Natural killer cell (primary cell): ENCODE measurements at places on chromosomes 1 and 21.

- no peak for DNase-seq
These were observed 60.4 kb downstream of the LEPR start for GRCh38 chr1:65480684-65481405.

- DNase-seq: peak; percentile 61
These were observed 755 bp downstream of the SCMH1 start for GRCh38 chr1:41241354-41241748.

GRCh38 chr1:240555524-240555923, 56.4 kb downstream of the GREM2 start:
- DNase-seq: no peak

GRCh38 chr1:29247044-29247443, 10.7 kb downstream of the PTPRU start:
- no peak for DNase-seq

DNA sequence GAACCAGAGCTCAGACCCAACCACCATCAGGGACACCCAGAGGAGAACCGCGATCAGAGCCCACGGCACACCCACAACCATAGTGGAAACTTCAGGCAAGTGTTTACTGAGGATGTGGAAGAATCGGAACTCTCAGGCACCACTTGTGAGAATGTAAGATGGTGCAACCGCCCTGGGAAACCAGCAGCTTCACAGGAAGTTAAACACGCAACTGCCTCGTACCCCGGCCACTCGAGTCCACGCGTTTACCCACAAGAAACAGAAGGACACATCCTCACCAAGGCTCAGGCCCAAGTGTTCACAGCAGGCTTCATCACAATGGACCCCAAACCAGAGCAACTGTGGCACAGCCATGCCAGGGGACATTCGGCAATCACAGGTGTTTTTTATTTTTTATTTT, 51.4 kb upstream of the COL6A2 start:
- no peak for DNase-seq

DNA sequence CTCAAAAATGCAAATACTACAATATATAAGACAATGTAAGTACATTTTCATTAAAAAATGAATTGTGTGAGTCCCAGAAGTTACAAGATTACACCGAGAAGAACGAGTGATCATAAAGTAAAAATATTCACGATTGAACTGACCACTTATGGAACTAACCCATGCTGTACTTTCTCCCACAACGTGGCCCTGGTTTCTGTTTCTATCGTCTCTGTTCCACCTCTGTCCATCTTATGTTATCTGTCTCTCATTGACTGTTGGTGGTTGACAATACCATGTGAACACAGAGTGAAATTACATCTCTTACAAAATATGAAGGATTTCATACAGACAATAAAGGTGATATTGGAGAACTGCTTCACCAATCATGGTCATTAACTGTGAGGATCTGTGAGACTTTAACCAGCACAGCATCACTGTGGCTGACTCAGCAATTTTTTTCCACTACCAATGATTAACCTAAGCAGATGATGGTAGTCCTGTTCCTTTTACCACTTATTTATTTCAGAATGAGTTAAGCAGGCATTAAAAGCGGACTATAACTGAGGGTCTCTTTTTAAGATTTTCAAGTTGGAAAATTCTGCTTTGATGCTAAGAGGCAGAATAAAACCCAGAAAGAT, 165.1 kb downstream of the TGFB2 start:
- no peak for DNase-seq

DNA sequence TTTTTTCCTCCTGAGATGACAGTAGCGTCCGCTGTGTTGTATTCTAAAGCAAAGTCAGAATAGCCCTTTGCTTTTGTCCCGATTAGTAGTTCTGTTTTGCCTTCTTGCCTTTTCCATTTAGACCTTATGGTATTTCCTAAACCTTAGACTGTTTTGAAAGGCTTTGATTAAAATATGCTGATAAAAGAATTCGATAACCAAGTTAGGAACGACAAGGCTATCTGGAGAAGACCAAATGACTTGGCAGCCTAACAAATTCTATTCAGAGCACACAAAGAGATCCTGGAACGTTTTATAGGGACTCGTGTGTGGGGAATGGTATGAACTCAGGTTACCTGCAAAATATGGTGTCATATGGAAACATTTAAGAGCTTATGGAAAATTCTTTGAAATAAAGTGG, 42.9 kb downstream of the NFIA start:
- no peak for DNase-seq

DNA sequence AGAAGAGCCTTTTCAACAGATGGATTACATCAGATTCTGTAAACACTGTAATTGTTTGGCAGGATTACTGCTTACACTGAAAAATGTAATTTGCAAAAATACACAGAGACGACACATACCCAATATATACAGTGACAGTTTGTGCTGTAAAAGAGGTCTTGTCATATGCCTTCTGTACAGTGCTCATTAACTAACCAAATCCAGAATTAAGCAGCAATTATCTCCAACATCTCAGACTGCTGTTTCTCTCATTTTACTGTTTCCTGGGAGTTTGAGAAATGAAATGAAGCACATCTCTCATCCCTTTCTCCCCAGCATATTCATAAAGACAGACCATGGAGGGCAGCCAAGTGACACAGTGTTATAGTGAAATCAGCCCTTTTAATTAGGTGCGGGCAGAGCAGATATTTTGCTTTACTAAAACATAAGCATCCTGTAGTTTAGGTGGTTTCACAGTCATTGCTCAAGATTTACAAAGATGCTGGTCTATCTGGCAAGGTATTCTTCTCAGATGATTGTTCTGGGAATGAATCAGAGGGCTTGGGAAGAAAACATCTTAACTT, 618.4 kb upstream of the USP24 start:
- DNase-seq: no peak

- peak; percentile 12 for DNase-seq
These were observed 46.4 kb downstream of the MRPL39 start for GRCh38 chr21:25560891-25561290.

DNA sequence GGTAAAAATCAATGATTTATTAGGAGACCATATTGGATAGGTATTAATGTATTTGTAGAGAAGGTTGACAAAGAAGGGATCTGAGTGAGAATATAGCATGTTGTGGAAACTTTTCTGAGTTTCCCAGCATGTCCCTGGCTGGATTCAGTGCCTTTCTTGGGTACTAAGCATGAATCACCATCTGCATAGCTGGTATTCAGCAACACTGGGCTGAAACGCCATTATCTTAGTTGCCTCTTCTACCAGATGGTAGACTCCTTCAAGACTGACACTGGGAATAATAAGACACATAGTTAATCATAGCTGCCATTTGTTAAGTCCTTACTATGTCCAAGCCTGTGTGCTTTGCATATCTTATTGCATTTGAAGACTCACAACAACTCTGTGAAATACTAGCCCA, 45.5 kb downstream of the ATP5PF start:
- no peak for DNase-seq

DNA sequence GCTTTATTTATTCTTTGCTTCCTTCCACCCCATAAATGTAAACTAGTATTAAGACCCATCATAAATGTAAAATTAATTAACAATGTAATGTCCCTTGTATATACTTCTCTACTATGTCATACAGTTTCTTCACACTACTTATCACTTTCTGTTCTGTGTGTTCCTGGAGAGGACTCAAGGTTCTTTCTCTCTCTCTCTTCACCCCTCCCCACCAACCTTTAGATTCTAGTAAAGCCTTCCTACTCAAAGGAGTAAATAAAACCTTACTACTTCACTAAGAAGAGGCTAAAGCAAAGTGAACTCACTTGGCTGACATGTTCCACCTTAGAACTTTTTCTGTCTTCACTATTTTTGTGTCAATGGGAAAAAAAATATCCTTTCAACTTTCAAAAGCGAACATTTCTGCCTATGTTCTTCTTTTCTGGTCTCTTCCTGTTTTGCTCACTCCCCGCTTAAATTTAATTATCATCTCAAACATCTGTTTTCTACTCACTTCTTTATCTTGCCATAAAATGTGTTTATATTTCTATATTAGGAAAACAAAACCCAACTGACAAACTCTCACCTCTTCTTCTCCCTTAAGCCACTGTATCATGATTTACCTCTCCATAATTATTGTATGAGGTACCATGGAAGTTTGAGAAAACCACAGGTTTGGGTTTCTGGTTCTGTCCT, 260.3 kb downstream of the DPYD start:
- DNase-seq: no peak

- no peak for DNase-seq
These were observed 64.0 kb downstream of the RGS7 start for GRCh38 chr1:241292973-241293372.

DNA sequence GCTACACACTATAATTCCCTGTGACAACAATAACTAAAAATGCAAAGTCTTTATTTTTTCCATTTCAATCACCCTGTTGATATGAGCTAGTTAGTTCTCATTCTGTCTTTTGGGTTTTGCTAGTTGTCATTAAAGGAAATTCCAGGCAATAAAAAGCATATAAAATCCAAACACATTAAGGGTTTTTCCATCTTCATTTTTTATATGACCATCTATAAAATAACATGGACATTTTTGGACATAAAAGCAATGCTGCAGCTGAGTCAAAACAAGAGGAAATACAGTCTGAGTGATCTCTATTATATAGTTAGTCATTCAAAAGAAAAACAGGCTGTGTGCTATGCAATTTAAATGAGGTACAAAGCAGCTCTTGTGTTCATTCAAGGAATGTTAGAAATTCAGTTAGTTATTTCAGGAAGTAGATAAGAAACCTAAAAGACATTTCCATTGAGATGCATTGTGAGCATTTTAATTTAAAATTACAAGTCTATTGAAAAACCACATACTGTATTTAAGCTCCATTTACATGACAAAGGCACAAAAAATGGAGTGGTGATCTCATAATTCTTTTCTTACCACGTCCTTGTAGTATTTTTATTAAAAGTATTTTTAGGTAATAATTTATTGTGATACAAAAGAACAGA, 67.3 kb upstream of the BCL10 start:
- DNase-seq: no peak

- no peak for DNase-seq
These were observed 33.3 kb downstream of the GNPAT start for GRCh38 chr1:231274119-231274825.

DNA sequence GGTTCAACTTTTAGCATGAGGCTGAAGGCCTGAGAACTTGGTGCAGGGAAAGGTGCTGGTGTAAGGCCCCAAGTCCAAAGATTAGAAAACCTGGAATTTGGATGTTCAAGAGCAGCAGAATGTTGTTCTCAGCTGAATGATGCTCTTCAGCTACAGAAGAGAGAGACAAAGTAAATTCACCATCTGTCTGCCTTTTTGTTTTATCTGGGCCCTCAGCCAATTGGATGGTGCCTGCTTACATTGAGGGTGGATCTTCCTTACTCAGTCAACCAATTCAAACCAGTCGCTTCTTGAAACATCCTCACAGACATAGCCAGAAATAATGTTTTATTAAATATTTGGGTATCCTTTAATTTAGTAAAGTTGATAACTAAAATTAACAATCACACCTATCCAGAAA, 748.2 kb upstream of the ADAMTS5 start:
- DNase-seq: no peak

- DNase-seq: no peak
These were observed 81.1 kb downstream of the SIK1 start for GRCh38 chr21:43345746-43346409.

DNA sequence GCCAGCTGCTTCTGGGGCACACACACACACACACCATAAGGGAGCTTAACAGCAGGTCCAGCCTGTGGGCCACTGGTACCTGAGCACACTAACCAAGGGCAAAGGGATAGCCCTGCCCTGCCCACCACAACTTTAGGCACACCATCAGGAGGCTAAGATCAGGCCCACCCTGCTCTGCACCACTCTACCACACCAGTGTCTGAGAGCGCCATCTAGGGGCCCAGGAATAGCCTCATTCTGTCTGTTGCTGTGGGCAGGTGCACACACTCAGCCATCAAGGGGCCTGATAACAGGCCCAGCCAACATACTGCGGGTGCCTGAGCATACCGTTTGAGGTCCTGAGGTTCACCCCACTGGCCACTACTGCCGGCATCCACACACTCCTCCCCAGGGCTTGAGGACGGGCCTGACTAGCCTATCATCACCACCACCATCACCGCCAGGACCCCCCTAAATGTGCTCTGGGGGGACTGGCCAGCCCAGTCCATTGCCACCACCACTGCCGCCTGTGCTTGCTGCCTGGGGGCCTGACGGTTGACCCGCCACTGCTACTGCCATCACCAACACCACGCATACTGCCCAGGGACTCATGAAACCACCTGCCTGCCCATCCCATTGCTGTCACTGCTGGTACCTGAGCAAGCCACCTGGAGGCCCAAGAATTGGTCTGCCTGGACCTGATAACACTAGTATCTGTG, 31.3 kb downstream of the NSL1 start:
- peak; percentile 23 for DNase-seq

GRCh38 chr1:205451202-205451601, 4.6 kb downstream of the BLACAT1 start:
- DNase-seq: no peak

GRCh38 chr1:72111662-72112061, 170.7 kb downstream of the NEGR1 start:
- no peak for DNase-seq

DNA sequence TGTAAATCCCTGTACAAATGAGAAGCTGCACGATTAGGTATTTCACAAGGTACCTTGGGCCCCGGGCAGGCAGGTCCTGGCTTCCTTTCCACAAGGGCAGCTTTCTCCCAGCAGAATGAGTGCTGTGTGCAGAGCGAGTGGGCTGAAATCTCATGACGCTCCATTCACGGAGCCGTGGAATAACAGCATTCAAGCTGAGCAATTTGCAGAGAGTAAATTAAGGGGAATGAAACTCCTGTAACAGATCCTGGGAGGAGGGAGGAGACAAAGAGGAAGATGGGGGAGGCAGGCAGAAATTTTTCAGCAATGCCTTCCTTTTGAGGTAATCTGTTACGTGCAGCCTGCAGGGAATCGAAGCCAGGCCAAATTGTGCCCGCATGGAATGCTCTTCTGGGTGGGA, 239.9 kb downstream of the TNR start:
- DNase-seq: no peak

GRCh38 chr1:185325413-185325812, 8.4 kb upstream of the IVNS1ABP start:
- DNase-seq: no peak

- no peak for DNase-seq
These were observed 20.8 kb upstream of the JAK1 start for GRCh38 chr1:64986903-64987871.

DNA sequence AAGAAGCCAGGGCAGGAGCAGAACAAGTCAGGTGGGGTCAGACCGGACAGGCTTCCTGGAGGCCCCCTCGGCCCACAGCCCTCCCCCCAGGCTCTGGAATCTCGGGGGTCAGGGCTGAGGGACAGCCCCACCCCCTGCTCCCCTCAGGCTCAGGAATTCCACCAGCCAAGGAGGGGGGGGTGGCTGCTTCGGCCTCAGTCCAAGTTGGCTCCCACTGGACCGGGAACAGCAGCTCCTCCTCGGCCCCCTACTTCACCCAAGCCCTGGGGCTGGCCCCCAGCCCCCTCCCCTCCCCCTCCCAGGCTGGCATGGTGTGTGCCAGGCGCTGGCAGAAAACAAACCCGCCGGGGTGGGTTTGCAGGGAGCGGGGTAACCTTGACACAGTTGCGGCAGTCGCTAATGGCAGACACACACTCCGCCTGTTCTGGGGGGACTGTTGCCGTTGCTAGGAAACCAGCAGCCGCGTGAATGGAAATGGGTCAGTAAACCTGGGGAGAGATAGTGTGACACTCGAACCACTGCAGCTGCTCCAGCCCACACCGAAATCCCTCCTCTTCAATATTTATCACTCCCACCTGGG, 32.4 kb downstream of the AHDC1 start:
- no peak for DNase-seq

GRCh38 chr1:246647113-246647512, 77.1 kb upstream of the SCCPDH start:
- DNase-seq: no peak

GRCh38 chr1:37157634-37158033, 123.3 kb upstream of the GRIK3 start:
- no peak for DNase-seq

GRCh38 chr1:234675572-234675971, 65.6 kb upstream of the IRF2BP2 start:
- no peak for DNase-seq
